ENCODE measurements at places on chromosomes 6 and 20. TPM values are rescaled to one million over a fixed set of nuclear protein-coding genes. Genes with fewer than 3 reads are reported as not detected.

Gene ANGPT4
- total RNA-seq: 0.99 TPM

Gene C6orf163
- total RNA-seq: 7.7 TPM

Gene TRAPPC3L
- total RNA-seq: not detected

Gene ADGRG6
- 145 TPM for total RNA-seq

Gene PDE7B
- 18.4 TPM for total RNA-seq

Gene CALHM6
- total RNA-seq: 2.2 TPM

Gene LY6G6F
- not detected for total RNA-seq

Gene SFTA2
- total RNA-seq: 1.0 TPM

Gene MMP24
- 0.55 TPM for total RNA-seq

Gene BPI
- total RNA-seq: not detected

Gene HLA-DMB
- 31.0 TPM for total RNA-seq

Gene ACTL10
- 3.6 TPM for total RNA-seq

Gene MTO1
- total RNA-seq: 42.5 TPM

Gene COX4I2
- total RNA-seq: 4.0 TPM

Gene OPRM1
- not detected for total RNA-seq

Gene DEF6
- 28.0 TPM for total RNA-seq

Gene ABT1
- 17.0 TPM for total RNA-seq

Gene SASH1
- total RNA-seq: 97.2 TPM

Gene GPR6
- not detected for total RNA-seq

Gene MPC1
- 53.9 TPM for total RNA-seq

Gene CST5
- total RNA-seq: not detected

Gene TRPC4AP
- 57.5 TPM for total RNA-seq

Gene OLIG3
- not detected for total RNA-seq

Gene PRSS16
- 13.0 TPM for total RNA-seq

Gene MATN4
- not detected for total RNA-seq

Gene PSORS1C2
- total RNA-seq: not detected

Gene MYBL2
- 0.60 TPM for total RNA-seq

Gene CALHM4
- not detected for total RNA-seq

Gene C20orf204
- 1.9 TPM for total RNA-seq

Gene SLC22A23
- 42.4 TPM for total RNA-seq

Gene RGS17
- 3.3 TPM for total RNA-seq

Gene CAP2
- total RNA-seq: 20.7 TPM

Gene SLC35D3
- total RNA-seq: not detected

Gene TBP
- total RNA-seq: 18.8 TPM

Gene PRND
- not detected for total RNA-seq

Gene SLC26A8
- total RNA-seq: 0.18 TPM

Gene TBXT
- not detected for total RNA-seq

Gene LHFPL5
- total RNA-seq: not detected

Gene MAFB
- total RNA-seq: 17.3 TPM

Gene ZNF165
- 1.6 TPM for total RNA-seq

Gene TUBB2B
- 2.8 TPM for total RNA-seq

Gene ZSCAN9
- 22.4 TPM for total RNA-seq

Gene TCF21
- 8.2 TPM for total RNA-seq

Gene C6orf58
- total RNA-seq: 0.55 TPM

Gene CLPSL2
- total RNA-seq: not detected

Gene KCNK15
- total RNA-seq: 3.4 TPM

Gene RSPH4A
- total RNA-seq: 0.55 TPM

Gene PGC
- total RNA-seq: not detected

Gene PACSIN1
- total RNA-seq: 1.9 TPM

Data from ureter (tissue), 1 donor.